Mesothelial cell of epicardium (in vitro differentiated cells): ENCODE measurements at places on chromosomes 13 and 19. TPM values are rescaled to one million over a fixed set of nuclear protein-coding genes. Genes with fewer than 3 reads are reported as not detected.

DNA sequence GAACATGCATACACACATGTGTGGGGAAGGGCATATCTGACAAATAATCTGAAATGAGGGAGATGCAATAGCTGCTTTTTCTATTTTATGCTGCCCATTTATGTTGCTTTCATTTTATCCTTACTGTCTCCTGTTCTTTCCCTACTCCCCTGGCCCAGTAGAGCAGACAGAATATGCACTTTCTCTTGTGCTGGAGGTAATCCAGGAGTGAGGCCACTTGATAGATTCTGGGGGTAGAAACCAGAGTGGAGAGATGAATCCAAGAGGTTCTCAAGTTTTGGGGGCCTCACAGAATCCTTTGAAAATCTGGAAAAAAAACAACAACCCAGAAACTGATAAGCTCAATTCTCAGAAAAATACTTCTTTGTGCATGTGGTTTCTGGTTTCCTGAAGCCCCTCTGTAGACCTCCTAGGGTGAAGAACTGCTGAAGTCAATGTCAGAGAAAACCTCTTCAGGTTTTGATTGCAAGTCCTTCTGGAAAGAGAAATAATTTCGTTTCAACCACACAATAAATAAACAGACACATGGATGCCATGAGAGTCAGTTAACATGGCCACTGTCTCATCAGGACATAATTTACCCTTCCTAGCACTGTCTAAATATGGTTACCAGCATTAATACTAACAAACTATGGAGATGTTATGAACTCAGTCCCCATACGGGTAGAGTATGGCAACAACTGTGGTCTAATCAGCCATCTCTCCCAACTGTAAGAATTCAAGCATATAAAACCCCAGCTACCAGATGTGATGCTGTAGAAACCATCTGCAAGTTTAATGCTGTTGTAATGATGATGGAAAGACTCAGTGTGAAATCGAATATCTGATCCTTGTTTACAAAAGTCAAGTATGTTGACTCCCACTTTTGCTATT lies 355.6 kb downstream of the SLC7A1 start:
- DNase-seq, result no peak

- DNase-seq, result no peak
Measured at GRCh38 chr13:28258417-28258816, 120.1 kb downstream of the PAN3 start.

Gene ZNF439
- total RNA-seq, result 6.2 to 8.8 TPM (median 6.4 TPM) in 3 replicates

GRCh38 chr13:41859565-41859964 lies 101.3 kb downstream of the VWA8 start:
- DNase-seq, result no peak

Gene C19orf33
- total RNA-seq, result 4.2 to 5.9 TPM (median 4.6 TPM) in 3 replicates

GRCh38 chr13:69903081-69903480 lies 204.5 kb upstream of the ATXN8OS start:
- no peak for DNase-seq

DNA sequence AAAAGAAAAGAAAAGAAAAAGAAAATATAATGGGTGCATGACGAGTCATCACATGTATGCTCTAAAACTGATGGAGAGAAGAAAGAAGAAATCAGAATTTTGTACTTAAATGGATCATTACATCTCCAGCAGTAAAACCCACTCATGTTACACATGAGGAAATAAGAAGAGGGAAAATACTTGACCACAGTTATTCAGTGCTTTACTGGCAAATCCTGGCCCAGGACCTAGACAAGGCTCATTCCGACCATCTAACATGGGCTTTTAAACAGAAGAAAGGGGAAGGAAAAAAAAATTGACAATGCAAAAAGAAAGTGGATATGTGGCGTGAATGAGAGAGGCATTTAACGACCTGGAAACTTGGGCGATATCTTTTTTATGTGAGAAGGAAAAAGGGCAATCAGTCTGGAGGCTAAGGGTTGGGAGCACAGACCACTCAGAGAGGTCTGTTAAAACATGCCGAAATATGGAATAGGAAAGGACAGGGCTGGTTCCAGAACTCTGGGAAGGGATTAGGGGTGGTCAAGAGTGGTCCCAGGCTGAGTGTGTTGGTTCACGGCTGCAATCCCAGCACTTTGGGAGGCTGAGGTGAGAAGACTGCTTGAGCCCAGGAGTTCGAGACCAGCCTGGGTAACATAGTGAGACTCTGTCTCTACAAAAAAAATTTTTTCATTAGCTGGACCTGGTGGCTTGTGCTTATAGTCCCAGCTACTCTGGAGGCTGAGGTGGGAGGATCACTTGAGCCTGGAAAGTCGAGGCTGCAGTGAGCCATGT lies 1.6 kb downstream of the SIGLECL1 start:
- DNase-seq, result no peak
